ENCODE measurements at places on chromosomes 4 and X.
A peak's percentile ranks its signal among the peaks of the same experiment; 100 is the strongest.

GRCh38 chrX:111483881-111484280 is 27.6 kb upstream of the SERTM2 start:
- DNase-seq: no peak

DNA sequence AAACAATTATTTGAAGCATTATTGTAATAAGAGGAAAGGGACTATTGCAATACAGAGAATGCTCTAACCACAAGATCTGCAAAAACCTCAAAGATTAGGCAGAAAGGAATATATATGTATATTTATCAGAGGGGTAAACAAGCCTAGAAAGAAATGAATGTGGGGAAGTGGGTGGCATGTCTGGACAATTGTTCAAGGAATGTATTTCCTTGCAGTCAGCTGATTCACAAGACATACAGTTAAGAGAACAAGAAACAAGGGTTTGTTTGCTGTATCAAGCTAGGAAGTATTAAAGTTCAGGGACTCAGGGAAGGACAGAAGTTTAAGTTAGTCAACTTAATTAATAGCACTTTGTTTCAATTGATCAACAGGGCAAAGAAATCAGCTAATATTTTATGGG is 514.7 kb downstream of the CENPC start:
- DNase-seq: peak; percentile 32

DNA sequence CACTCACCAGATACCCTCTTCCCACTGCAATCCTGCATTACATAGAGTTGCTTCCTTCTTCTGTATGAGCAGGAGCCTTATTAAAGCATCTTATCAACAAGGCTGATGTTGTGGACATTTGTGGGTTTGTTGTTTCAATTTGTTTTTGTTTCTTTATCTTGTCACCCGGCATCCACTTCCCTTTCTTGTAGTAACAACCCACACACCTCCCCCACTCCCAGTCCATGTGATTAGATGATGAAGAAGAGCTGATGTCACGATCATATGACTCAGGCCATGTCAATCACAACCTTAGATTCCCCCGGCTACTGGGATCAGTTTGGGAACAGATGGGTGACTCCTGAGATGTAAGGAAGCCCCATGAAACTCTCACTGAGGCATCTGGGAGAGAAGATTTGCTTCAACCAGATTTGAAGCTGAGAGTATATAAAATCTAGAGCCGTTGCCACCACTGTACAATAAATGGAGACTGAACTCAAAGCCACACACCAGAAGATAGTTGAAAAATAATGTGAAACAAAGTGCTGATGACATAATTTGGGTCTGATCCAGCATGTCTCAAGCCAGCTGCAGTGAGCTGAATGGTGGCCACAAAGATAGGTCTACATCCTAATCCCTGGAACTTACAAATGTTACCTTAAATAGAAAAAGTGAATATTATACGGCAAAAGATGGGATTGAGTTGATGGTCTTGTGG is 34.1 kb upstream of the SRD5A3 start:
- peak; percentile 37 for DNase-seq

DNA sequence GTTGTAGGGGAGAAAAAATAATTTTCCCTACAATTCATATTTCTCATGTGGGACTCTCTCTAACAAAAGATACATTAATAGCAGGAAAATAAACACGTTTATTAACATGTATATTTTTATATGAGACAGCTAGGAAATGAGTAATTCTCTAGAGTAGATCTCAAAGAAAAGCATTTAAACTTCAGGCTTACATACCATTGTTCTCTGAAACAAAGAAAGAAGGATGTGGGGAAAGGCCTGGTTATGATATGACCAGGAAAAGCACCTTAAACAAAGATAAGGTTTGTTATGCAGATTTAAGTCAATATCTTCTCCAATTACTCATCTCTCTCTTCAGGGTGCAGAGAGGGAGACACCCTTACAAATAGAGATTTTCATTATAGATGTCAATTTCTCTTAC is 131.3 kb downstream of the SLC7A11 start:
- peak; percentile 51 for DNase-seq

- DNase-seq: no peak
Observed at GRCh38 chr4:24927049-24927448, 14.2 kb upstream of the CCDC149 start.

DNA sequence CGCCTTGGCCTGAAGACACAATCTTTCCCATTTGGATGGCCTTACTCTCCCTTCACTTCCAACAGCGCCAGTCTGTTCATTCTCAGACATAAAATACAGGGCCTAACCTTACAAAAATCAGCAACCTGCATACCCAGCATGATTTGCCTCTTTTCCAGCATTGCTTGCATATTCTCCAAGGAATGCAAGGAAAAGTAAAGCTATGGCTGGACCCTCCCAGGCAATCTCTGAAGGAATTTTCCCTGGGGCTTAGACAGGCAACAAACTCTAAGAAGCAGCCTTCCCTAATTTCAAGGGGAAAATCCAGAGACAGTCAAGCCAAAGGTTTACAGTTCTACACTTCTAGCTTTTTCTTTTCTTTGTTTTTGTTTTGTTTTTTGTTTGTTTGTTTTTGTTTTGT is 3.6 kb downstream of the DCTD start:
- DNase-seq: no peak

DNA sequence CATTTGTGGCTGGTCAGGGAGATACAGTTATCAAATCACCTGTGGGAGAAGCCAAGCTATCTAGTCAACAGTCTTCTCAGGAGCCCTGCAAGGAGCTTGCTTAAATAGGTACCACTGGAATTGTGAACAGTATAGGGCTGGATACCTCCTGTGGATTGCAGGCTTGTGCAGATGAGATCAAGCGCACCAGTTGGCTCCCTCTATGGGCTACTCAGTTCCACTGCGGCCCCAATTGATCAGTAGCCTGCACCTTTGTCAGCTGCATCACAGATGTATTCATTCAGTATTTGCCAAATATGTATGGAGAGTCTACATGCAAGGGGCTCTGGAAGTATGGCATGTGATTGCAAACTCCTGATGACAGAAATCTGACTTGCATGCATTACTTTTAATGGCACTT is 28.6 kb downstream of the TEX13A start:
- DNase-seq: peak; percentile 20

- no peak for DNase-seq
Observed at GRCh38 chr4:65019775-65020174, 610.5 kb upstream of the TECRL start.
